ENCODE measurements at places on chromosomes 6 and 20. TPM values are rescaled to one million over a fixed set of nuclear protein-coding genes. Genes with fewer than 3 reads are reported as not detected.
A peak's percentile ranks its signal among the peaks of the same experiment; 100 is the strongest.

DNA sequence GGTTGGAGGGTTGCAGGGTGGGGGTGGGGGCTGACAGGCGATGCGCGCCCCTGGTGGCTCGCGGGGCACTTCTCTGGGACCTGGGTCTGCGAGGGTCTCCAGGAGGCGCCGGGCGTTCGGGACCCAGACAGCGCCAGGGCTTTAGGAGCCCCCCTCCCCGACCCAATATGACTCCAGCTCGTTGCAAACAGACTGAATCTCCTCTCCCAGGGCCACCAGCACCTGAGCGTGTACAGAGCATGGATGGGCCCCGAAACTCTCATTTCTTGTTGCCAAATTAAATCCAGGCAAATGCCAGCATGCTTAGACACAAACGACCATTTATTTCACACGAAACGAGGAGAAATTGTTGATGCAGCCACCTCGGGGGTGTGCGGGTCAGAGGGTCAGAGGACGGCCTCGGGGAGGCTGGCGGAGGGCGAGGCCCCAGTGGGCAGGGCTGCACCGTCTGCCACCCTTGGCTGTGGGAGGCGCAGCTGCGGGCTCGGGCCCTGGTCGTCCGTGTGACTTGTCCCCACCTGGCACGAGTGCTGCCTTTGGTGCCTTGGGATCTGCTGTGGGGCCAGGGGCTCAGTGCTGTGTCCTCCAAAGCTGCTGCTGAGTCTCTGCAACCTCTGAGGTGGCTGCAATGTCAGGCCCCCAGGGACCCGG lies 20.9 kb upstream of the GATA5 start:
- no peaks in the 10 kb centered on the region for H3K27me3 ChIP-seq
- DNase-seq, result peak; percentile 87
- no peaks in the 10 kb centered on the region for H3K36me3 ChIP-seq
- peaks cover 5% of the 10 kb centered on the region for H3K4me1 ChIP-seq
- no peak overlapping the region for H3K4me3 ChIP-seq

GRCh38 chr20:45817376-45818194 lies 5.1 kb downstream of the UBE2C start:
- peaks cover 26% of the 10 kb centered on the region for H3K36me3 ChIP-seq
- peaks cover 20% of the 10 kb centered on the region for H3K4me1 ChIP-seq
- no peak overlapping the region for H3K4me3 ChIP-seq

- H3K36me3 ChIP-seq, result no peaks in the 10 kb centered on the region
- no peaks in the 10 kb centered on the region for H3K4me1 ChIP-seq
- H3K27me3 ChIP-seq, result no peaks in the 10 kb centered on the region
- no peak overlapping the region for H3K27ac ChIP-seq
- no peak overlapping the region for H3K4me3 ChIP-seq
- DNase-seq, result no peak
Measured at GRCh38 chr6:128295670-128296069, 224.7 kb downstream of the PTPRK start.

SLC32A1 gene
- 0.87 TPM for total RNA-seq

ERVFRD-1 gene
- total RNA-seq, result not detected

All from GM23338 (cell line).